ENCODE measurements at places on chromosomes 7 and 10. TPM values are rescaled to one million over a fixed set of nuclear protein-coding genes. Genes with fewer than 3 reads are reported as not detected.

DNA sequence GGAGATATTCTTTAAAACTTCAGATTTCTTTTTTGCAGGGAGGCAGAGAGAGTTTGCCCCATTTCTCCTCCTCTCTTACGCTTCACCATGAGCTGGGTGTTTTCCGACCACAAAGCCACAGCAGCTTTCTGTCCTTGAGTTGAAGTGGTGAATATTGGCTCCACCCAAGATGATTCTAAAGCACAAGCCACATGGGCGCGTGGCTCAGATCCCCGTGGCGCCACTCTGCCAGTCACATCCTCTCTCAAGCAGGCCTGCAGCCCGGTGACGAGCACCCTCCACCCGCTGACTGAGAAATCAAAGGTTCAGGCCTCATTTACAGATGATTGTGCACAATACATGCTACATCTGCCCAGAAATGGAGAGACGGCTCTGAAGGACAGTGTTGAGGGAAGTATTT, 27.6 kb upstream of the RNF32 start:
- H3K27ac ChIP-seq: no peak overlapping the region
- H3K4me3 ChIP-seq: no peak overlapping the region
- H3K36me3 ChIP-seq: no peaks in the 10 kb centered on the region
- H3K4me1 ChIP-seq: peaks cover 15% of the 10 kb centered on the region
- H3K27me3 ChIP-seq: peaks cover 39% of the 10 kb centered on the region
- DNase-seq: no peak

- H3K4me3 ChIP-seq: no peak overlapping the region
- peaks cover 92% of the 10 kb centered on the region for H3K27me3 ChIP-seq
- H3K36me3 ChIP-seq: no peaks in the 10 kb centered on the region
- H3K4me1 ChIP-seq: no peaks in the 10 kb centered on the region
- no peak for DNase-seq
Measured at GRCh38 chr10:49389361-49389933, 6.4 kb downstream of the DRGX start.

DNA sequence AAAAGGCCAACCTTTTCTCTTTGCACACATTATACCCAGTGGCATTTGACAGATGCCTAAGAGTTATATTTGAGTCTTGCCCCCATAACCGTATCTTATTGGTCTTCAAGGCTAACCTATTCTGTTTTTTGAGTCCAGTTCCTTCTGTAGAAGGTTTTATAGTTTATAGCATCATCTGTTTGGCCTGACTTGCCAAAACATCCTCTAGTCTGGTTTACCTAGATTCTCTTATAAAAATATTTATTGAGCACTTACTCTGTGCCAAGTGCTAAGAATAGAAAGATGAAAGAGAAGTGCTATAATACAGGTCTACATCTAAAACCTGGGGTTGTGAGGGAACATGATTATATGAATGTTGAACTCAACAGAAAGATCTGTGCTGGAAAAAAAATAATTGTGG, 55.9 kb upstream of the PIP4K2A start:
- DNase-seq: no peak
- peaks cover 2% of the 10 kb centered on the region for H3K4me1 ChIP-seq
- no peak overlapping the region for H3K27ac ChIP-seq

DNA sequence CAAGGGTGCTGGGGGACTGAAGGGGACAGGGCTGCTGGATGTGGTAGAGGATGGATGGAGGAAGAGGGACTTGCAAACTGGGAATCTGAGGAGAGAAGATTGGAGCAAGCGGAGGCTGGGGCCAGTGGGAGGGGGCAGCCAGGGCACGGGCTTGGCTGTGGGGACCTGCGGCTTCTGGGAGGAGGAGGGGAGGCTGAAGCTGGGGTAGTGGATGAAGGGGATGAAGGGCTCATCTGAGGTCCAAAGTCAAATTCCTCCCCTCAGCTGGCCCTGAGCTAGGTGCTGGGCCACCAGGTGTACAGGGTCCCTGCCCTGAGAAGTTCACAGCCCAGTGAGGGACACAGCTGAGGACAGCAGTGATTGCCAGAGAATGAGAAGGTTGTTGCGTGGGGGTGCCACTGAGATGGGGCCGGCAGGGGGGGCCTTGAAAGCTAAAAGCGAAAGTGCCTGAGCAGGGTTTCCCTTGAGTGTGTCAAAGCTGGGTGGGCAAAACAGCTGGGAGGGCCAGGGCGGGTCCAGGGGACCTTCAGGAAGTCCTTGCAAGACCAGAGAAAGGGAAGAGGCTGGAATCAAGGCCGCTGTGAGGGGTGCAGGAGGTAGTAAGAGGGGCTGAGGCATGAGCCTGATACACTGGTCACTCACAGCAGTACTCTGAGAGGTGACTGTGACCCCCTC, 75.2 kb downstream of the MYL10 start:
- DNase-seq: no peak
- H3K4me3 ChIP-seq: no peak overlapping the region
- H3K27ac ChIP-seq: no peak overlapping the region

DNA sequence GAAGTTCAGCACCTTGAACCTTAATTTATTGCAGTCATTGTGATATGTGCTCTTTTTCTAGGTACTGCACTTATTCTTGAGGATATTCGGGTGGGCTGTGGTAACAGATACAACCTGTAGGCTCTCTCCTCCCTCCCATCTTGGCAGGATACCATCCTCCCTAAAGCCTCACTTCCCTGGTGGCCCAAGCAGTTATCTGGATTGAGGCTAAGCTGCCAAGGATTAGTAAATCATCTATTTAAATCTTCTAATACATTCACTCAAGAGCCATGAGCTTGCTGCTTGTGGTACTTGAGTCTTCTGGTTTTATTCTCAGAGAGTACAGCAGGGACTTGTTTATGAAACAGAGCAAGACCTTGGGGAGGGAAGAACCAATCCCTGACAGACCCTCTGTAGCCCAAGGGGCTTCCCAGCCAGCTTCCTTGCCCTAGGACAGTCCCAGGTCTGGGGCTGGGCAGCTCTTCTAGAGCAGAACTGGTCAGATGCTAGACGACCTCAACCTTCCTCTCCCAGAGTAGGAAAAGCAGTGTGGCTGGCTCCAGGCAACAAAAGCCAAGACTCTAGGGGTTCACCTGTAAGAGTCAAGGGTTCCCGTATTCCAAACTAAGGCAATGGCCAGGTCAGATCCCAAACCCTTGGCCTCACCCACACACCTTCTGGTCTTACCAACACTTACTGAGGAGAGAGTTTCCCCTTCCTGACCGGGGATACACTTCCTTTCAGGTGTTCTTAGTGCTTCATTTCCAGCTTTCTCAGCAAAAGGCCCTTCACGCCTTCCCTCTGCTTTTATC, 21.3 kb downstream of the WNT8B start:
- DNase-seq: no peak
- peaks cover 21% of the 10 kb centered on the region for H3K4me1 ChIP-seq
- peaks cover 24% of the 10 kb centered on the region for H3K36me3 ChIP-seq
- peaks cover 79% of the 10 kb centered on the region for H3K27me3 ChIP-seq
- H3K27ac ChIP-seq: no peak overlapping the region
- H3K4me3 ChIP-seq: no peak overlapping the region

GRCh38 chr10:73838008-73838567, 26.7 kb upstream of the NDST2 start:
- peaks cover 28% of the 10 kb centered on the region for H3K36me3 ChIP-seq
- no peaks in the 10 kb centered on the region for H3K27me3 ChIP-seq
- no peak overlapping the region for H3K27ac ChIP-seq

DNA sequence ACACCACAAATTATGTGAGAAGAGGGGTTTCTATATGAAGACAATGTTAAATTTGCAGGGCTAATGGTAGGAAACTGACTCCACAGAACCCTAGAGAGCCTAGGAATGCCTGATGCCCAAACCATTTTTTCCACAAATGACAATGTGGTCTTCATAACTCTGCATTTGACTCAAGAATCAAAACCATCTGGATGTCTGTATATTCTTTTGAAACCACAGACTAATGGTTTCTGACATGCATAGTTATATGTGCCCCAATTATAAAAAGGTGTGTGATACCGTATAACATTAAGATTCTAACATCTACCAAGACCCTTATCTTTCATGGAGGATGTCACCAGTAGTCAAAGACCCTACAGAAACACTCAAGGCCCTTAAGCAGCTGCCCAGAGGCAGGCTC, 20.3 kb downstream of the SEC61G start:
- H3K4me3 ChIP-seq: no peak overlapping the region
- H3K27me3 ChIP-seq: no peaks in the 10 kb centered on the region
- no peaks in the 10 kb centered on the region for H3K4me1 ChIP-seq
- no peaks in the 10 kb centered on the region for H3K36me3 ChIP-seq
- no peak for DNase-seq

GRCh38 chr10:27157150-27157549, 2.0 kb downstream of the MASTL start:
- H3K36me3 ChIP-seq: peaks cover 9% of the 10 kb centered on the region
- peak overlapping the region; percentile 100 for H3K4me3 ChIP-seq
- peaks cover 24% of the 10 kb centered on the region for H3K4me1 ChIP-seq
- DNase-seq: no peak
- no peaks in the 10 kb centered on the region for H3K27me3 ChIP-seq

- H3K4me1 ChIP-seq: no peaks in the 10 kb centered on the region
- H3K36me3 ChIP-seq: peaks cover 10% of the 10 kb centered on the region
- no peak overlapping the region for H3K4me3 ChIP-seq
Measured at GRCh38 chr7:26880852-26881251, 16.5 kb upstream of the SKAP2 start.

- H3K4me1 ChIP-seq: peaks cover 8% of the 10 kb centered on the region
- H3K27ac ChIP-seq: peak overlapping the region; percentile 28
- no peak for DNase-seq
- H3K27me3 ChIP-seq: no peaks in the 10 kb centered on the region
- H3K4me3 ChIP-seq: no peak overlapping the region
Measured at GRCh38 chr10:58023341-58024073, 244.2 kb downstream of the IPMK start.

- no peaks in the 10 kb centered on the region for H3K27me3 ChIP-seq
- no peaks in the 10 kb centered on the region for H3K36me3 ChIP-seq
- no peak for DNase-seq
- H3K4me3 ChIP-seq: no peak overlapping the region
- peak overlapping the region; percentile 95 for H3K27ac ChIP-seq
- H3K4me1 ChIP-seq: peaks cover 53% of the 10 kb centered on the region
Measured at GRCh38 chr10:24007359-24007758, 201.6 kb upstream of the KIAA1217 start.

DNA sequence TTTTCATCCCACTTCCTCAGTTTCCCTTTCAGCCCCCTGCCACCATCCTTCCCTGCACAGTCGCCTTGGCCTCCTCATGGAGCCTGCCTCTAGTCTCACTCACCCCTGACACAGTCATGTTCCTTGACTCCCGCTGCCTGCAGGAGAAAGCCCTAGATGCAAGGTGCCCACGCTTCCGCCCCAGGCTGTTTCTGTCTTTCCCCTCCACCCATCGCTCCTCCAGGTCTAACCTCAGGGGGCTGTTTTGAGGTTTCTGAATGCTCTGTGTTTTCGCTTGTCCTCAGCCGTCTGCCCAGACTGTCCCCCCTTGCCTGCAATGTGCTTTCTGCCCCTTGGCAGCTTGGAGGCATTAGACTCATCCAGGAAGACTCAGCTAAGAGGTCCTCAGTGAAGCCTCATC, 89.9 kb downstream of the EMX2 start:
- peaks cover 22% of the 10 kb centered on the region for H3K27me3 ChIP-seq
- H3K4me3 ChIP-seq: no peak overlapping the region
- no peak overlapping the region for H3K27ac ChIP-seq

- no peak for DNase-seq
- peaks cover 46% of the 10 kb centered on the region for H3K4me1 ChIP-seq
- no peaks in the 10 kb centered on the region for H3K36me3 ChIP-seq
- no peaks in the 10 kb centered on the region for H3K27me3 ChIP-seq
Measured at GRCh38 chr10:35382096-35382495, 45.8 kb downstream of the CCNY start.

DNA sequence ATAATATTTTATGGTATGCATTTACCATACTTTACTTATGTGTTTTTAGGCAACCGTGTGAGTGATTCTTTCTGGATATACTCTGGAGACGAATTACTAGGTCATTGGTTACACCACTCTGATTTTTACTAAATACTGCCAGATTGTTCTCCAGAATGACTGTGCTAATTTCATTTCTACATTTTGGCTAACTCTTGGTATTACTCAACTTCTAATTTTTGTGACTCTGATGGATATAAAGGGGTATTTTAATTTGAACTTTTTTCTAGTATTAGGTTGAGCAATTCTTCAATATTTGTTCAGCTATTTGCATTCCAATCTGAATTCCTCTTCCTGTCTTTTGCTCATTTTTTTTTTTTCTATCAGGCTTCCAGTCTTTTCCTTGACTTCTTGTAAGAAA, 223.6 kb downstream of the MDFIC start:
- DNase-seq: no peak
- H3K36me3 ChIP-seq: no peaks in the 10 kb centered on the region
- peak overlapping the region; percentile 89 for H3K27ac ChIP-seq
- peaks cover 19% of the 10 kb centered on the region for H3K4me1 ChIP-seq
- no peaks in the 10 kb centered on the region for H3K27me3 ChIP-seq
- no peak overlapping the region for H3K4me3 ChIP-seq

- H3K4me1 ChIP-seq: peaks cover 26% of the 10 kb centered on the region
- peaks cover 4% of the 10 kb centered on the region for H3K27me3 ChIP-seq
- no peak overlapping the region for H3K4me3 ChIP-seq
Measured at GRCh38 chr10:76993213-76993612, 644.4 kb downstream of the KCNMA1 start.

- no peak for DNase-seq
- H3K4me3 ChIP-seq: no peak overlapping the region
- peaks cover 3% of the 10 kb centered on the region for H3K4me1 ChIP-seq
- H3K27me3 ChIP-seq: no peaks in the 10 kb centered on the region
- no peaks in the 10 kb centered on the region for H3K36me3 ChIP-seq
Measured at GRCh38 chr7:135213831-135214230, 2.5 kb upstream of the WDR91 start.

DNA sequence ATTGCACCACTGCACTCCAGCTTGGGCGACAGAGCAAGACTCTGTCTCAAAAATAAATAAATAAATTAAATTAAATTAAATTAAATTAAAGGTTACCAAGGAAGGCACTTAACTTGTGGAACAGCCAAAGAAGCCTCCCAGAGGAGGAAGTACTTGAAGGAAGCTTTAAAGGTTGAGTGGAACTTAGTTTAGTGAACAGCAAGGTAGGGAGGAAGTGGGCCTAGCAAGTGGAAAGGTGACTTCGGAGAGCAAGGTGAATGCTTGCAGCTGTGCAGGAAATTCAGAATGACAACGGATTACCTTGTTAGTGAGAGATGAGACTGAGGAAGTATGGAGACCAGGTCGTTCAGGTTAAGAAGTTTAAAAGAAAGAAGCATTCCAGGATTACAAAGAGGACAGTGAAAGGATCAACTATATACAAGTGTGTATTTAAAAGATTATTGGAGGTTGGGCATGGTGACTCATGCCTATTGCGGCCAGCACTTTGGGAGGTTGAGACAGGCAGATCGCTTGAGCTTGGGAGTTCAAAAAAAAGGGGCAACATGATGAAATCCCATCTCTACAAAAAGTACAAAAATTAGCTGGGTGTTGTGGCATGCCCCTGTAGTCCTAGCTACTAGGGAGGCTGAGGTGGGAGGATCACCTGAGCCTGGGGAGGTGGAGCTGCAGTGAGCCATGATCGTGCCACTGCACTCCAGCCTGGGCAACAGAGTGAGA, 12.8 kb upstream of the RPEL1 start:
- no peak for DNase-seq
- no peaks in the 10 kb centered on the region for H3K36me3 ChIP-seq
- H3K4me3 ChIP-seq: no peak overlapping the region
- peaks cover 15% of the 10 kb centered on the region for H3K4me1 ChIP-seq

- no peaks in the 10 kb centered on the region for H3K36me3 ChIP-seq
- DNase-seq: no peak
- no peak overlapping the region for H3K27ac ChIP-seq
- no peaks in the 10 kb centered on the region for H3K27me3 ChIP-seq
Measured at GRCh38 chr7:117251687-117252086, 71.2 kb downstream of the WNT2 start.

INA gene
- 1.1 TPM for total RNA-seq

SLC29A3 gene
- 11.0 TPM for total RNA-seq

FAM3C gene
- 76.4 TPM for total RNA-seq

ANXA8 gene
- total RNA-seq: 2.0 TPM

STEAP2 gene
- total RNA-seq: 2.9 TPM

Measured in mesothelial cell of epicardium (in vitro differentiated cells).